Midbrain (tissue), 1 donor: ENCODE measurements at places on chromosomes 2 and 18.

- DNase-seq = no peak
Observed at GRCh38 chr18:42654556-42654955, 460.9 kb downstream of the RIT2 start.

DNA sequence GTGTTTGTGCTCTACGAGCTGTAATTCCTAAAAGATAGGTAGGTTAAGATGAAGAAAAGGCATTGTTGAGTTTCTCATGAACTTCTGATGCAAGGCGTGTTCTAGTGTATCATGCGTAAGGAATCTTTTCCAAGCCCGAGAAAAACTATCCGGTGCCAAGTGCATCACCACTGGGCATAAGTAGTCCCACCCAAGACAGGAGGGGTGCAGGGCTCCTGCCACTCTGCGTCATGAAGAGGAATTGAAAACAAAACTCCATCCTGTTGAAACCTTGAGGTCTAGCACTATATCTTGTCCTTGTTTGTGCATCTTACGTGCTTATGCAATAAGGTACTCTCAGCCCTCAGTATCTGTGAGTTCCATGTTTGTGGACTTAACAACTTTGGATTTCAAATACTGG lies 45.7 kb downstream of the RAB31 start:
- no peak for DNase-seq

DNA sequence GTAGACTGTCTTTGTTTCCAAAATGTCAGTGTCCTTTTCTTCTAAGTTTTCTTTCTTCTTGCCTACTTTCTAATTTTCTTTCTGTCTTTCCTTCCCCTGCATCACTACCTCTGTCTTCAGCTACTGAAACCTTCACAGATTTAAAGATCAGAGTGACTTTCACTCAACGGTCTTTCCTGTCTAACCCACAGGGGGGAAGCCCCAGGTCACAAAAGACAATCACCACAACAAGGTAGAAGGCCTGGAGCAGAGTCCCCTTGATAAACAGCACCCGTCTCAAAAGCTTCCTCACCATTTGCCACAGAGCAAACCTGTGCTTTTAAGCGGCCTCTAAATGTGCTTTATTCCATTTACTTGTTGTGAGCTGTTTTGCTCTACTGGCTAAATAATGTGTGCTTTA lies 665.4 kb downstream of the BCL11A start:
- DNase-seq = no peak

- no peak for DNase-seq
Observed at GRCh38 chr2:15557887-15558311, 3.2 kb downstream of the NBAS start.

DNA sequence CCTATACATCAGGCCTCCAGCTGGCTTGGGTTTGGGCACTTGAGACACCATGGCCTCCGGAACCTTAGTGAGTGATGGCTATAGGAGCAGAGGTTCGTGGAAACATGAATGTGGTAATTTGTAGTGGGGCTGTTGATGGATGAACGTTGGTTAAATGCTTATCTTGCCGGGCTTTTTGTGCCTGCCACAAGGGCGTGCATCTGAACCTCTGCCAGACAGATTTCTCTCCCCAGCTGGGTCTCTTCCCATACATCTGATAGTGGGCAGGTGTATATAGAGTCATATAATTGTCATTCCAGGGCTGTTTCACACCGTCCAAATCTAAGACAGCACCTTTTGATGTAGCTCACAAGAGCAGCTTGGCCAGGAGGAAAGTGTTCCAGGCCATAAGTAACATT lies 14.7 kb downstream of the LAMA3 start:
- no peak for DNase-seq

GRCh38 chr2:70668432-70668831 lies 99.6 kb downstream of the ADD2 start:
- DNase-seq = peak; percentile 50

- DNase-seq = no peak
Observed at GRCh38 chr2:173652767-173653431, 298.2 kb downstream of the CDCA7 start.

DNA sequence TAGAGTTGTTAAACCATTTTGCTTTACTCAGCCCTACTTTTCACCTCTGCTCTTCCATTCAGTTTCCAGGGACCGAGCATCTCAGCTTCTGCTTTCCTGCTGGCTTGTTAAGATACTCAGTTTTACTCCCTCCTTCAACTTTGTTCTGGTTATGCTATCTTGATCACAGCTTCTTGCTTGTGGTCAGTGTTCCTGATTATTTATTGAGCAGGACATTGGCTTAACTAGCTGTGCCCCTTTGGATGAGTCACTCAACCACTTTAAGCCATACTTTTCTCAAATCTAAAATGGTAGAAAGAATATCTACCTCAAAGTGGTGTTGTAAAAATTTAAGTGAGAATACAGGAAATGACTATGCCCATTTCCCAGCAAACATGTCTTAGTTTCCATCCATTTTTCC lies 124.0 kb downstream of the KYNU start:
- no peak for DNase-seq

- DNase-seq = peak; percentile 2
Observed at GRCh38 chr2:94956797-94957391, 68.6 kb upstream of the MAL start.

DNA sequence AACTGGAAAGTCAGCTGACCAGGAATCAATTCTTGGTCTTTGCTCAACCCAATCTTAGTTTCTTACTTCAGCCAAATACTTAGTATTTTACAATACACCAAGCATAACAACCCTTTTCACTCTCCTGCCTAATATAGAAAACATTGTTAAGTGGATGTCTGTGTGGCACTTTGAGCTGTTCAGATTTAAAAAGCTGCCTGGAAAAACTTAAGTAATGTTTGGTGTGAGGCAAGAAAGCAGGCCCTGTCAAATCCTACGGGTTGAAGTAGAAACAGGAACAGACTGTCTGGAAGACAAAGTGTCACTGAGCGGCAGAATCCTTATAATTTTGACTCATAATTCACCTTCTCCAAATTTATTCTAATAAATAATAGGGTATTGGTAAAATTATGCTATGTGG lies 37.1 kb upstream of the FRZB start:
- DNase-seq = no peak

DNA sequence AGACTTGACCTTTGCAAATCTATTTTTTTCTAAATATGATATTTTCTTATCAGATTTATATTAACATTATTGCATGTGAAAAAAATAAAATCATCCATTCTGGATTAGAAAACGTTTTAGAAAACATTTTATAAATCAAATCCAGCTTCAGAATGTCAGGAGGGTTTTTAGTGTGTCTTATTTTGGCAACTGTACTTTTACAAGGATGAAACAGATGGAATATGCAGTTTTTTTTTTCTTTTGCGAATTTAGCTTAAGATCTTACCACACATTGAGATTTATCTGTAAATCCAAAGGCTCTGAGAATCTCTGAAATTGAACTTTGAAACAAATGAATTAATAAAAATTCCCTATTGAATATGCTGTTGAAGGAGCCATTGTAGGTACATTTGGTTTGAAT lies 36.7 kb downstream of the FAM171B start:
- no peak for DNase-seq

- no peak for DNase-seq
Observed at GRCh38 chr2:1132328-1132969, 181.8 kb downstream of the SNTG2 start.

DNA sequence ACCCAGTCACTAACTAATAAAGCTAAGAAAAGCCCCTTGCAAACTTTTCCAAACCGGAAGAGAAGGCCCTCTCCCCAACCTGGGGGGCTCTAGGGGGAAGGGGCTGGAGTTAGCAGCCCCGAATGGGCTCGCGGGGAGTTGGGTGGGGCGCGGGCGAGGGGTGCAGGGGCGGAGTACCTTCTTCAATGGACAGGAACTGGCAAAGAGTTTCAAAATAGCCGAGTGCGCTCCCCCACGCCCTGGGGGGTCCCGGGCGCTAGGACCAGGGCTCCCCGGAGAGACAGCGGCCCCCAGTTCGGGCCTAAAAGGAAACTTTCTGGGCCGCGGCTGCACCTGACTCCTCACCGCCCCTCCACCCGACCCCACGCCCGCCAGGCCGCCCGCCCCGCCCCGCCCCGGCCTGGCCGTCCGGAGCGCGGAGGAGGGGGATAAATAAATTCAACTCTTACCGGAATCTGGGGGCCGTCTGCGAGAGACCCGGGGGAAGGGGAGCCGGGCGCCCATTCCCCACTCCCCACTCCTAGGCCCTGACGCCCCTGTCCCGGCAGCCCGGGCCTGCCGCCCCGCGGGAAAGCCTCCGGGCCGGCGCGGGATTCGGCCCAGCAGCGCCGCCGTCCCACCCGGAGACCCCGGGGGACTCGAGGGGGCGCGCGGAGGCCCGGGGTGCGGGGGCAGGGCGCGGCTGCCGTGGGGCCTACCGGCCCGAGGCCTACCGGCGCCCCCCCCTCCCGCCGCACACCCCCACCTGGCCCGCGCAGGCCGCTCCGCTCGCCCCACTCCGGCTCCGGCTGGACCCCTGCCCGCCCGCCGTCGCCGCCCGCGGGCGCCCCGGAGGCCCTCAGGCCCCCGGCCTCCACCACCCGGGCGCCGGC lies 868 bp downstream of the INO80D start:
- DNase-seq = peak; percentile 51

GRCh38 chr2:11104794-11105660 lies 50.2 kb upstream of the SLC66A3 start:
- no peak for DNase-seq

- DNase-seq = no peak
Observed at GRCh38 chr2:121505005-121505404, 25.7 kb upstream of the RNU4ATAC start.

- DNase-seq = peak; percentile 83
Observed at GRCh38 chr2:26772064-26773001, 8.2 kb downstream of the SLC35F6 start.

DNA sequence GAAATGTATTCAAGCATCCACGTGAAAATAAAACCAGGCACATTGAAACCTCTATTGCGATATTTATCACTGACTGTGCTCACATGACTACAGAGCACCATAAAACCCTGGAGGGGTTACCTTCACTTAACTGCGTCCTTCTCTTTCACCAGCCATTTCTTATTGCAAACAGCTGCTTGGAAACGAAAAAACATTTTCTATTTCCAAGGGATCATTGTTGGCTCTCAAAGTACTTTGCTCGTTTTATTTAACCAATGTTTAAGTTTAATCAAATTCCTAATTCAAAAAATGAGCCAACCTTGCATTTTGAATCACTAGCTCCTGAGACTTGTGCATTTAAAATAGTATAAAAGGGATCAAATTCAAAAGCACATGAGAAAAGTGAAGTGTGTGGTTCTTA lies 134.4 kb downstream of the OSR1 start:
- no peak for DNase-seq

- DNase-seq = no peak
Observed at GRCh38 chr2:132564065-132564464, 105.9 kb downstream of the LYPD1 start.

GRCh38 chr18:48859311-48860268 lies 91.2 kb downstream of the SMAD7 start:
- peak; percentile 84 for DNase-seq

- no peak for DNase-seq
Observed at GRCh38 chr2:154713675-154714074, 15.2 kb downstream of the KCNJ3 start.

DNA sequence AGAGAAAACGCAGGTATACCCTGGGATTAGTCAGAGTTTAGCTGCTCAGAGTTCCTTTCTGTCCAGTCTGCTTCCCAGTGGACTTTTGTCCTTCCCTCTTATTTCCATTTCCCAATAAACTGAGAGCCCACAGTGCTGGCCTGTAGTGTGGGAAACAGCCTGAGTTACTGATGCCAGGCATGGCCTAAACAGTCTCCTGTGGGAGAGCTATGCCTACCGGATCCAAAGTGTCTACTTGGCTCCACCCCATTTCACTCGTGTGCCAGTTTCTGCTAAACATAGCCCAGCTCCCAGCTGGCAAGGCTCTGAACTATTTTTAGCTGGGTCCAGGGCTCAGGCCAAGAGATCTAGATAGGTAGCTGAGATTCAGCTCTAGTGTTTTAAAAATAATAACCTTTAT lies 15.6 kb upstream of the PPP1CB start:
- peak; percentile 65 for DNase-seq

DNA sequence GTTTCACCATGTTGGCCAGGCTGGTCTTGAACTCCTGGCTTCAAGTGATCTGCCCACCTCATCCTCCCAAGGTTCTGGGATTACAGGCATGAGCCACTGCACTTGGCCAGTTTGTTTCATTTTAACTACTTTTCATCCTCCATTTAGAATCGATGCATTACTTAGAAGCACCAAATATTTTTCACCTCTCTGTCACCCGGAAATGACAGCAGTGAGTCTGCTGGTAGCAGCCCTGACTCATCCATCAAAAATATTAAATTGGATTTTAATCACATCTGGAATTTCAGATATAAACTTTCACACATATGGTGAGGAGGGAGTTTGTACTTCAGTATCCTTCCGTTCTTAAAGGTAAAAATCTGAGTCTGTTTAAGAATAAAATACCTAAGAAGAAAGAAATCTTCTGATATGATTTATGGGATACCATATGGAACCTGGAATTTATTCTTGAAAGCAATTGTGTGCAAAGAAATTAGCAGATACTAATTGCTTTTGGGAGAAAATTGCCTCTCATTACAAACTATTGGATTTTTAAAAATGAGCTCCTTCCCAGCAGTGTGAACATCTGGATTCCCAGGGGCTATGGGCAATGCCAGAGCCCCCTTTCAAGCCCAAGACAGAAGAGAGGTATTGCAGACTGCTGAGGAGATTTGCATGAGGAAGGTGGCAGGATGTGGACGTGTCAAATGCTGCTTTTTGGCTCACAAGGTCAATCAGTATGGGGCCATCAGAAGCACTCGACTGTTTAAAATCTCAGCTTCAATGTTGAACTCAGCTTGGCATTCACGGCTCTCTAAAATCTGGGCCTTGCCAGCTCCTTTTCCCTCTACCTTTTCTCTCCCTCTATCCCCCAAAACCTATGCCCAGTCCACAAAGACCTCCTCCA lies 279.5 kb upstream of the SIX2 start:
- DNase-seq = no peak

DNA sequence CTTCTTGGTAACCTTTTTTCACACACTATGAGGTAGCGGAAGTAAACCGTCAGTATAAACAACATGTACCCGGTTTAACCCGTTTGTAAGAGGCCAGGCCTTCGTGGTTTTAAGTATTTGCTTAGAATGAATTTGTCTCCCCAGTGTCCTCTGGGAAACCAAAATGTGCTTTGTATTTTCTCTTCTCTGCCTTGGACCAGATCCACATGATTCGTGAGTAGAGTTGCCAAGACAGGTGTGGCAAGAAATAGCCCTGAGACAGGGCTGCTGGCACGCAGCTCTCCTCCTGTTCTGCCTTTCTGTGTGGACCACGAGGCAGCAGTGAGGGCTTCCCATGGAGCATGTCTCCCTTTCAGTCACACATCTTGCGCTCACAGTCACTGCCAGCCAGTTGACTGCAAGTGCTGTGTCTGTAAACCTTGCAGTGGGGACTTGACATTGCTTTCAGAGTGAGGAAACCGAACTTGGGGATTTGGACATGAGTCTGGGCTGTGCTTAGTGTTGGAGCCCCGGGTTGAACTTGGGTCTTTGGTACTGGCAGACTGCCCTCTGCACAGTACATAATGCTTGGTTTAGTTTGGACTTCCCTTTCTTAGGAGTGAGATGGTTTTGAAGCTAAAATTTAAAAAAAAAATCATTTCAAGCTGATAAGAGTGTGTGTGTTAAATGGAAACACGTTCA lies 19.1 kb downstream of the BCL2L11 start:
- DNase-seq = no peak
